CD4-positive, alpha-beta T cell treated with Interleukin-4 for 1 hour (primary cell): ENCODE measurements at places on chromosomes 6 and 20.

DNA sequence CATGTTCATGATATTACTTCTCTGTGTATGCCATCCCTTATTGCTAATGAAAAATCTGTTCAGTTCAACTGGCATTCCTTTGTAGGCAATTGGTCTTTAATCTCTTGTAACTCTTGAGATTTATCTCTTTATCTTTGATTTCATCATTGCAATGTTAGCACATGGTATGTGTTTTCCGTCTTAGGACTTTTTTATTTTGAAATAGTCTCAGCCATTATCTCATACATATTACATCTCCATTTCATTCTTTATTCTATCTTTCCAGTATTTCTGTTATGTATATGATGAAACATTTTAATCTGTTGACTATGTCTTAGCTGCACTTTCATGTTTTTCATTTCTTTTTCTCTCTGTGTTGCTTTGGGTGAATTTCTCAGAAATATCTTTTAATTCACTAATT, 58.1 kb downstream of the VSTM2L start:
- no peak for DNase-seq

- no peak for DNase-seq
These were observed 154.6 kb downstream of the SOBP start for GRCh38 chr6:107644513-107644912.

- no peak for DNase-seq
These were observed 1.1 kb upstream of the CD109 start for GRCh38 chr6:73694711-73695411.

GRCh38 chr6:9420316-9421015, 985.1 kb upstream of the SLC35B3 start:
- no peak for DNase-seq
